ENCODE measurements at places on chromosomes 7 and 10.

DNA sequence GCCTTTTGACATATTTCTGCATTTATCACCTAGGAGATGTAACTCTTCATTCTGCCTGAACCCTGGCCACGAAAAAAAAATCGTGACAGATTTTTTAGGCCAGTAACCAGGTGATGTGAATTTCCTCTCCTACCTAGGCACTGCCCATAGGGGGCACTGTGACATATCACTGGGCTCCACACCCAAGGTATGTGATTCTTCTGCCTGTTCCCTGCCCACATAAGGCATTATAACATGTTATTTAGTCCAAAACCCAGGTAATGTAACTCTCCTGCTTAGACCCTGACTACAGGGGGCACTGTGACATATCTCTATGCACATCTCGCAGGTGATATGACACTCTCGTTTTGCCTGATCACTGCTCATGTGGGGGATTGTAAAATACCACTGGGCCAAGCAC, 29.5 kb upstream of the ZNF107 start:
- no peak for DNase-seq

- DNase-seq: no peak
Observed at GRCh38 chr10:119197921-119198320, 9.4 kb upstream of the GRK5 start.

GRCh38 chr10:126353666-126354065, 34.6 kb downstream of the ADAM12 start:
- DNase-seq: no peak

DNA sequence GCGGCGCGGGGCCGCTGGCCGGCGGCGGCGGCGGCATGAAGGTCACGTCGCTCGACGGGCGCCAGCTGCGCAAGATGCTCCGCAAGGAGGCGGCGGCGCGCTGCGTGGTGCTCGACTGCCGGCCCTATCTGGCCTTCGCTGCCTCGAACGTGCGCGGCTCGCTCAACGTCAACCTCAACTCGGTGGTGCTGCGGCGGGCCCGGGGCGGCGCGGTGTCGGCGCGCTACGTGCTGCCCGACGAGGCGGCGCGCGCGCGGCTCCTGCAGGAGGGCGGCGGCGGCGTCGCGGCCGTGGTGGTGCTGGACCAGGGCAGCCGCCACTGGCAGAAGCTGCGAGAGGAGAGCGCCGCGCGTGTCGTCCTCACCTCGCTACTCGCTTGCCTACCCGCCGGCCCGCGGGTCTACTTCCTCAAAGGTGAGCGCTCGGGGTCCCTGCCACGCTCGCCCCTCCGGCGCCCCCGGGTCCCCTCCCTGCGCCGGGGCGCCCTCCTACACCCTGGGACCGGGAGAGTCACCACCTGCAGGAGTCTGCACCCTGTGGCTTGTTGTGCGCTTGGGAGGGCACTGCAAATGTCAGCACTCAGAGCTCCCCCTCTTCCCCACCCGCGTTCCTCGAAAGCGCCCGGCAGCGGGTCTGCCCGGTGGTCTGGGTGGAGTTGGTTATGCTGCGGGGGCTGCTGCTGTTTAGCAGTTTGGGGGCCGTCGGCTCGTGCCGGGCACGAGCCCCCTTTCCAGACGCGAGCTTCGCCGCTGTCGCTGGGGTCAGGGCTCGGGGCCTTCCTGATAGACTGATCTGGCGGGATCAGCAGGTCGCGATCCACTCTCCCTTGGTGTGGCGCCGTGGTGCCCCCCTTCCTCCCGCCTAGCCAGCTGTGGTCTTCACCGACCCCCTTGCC, 627 bp downstream of the DUSP5 start:
- DNase-seq: peak; percentile 65

DNA sequence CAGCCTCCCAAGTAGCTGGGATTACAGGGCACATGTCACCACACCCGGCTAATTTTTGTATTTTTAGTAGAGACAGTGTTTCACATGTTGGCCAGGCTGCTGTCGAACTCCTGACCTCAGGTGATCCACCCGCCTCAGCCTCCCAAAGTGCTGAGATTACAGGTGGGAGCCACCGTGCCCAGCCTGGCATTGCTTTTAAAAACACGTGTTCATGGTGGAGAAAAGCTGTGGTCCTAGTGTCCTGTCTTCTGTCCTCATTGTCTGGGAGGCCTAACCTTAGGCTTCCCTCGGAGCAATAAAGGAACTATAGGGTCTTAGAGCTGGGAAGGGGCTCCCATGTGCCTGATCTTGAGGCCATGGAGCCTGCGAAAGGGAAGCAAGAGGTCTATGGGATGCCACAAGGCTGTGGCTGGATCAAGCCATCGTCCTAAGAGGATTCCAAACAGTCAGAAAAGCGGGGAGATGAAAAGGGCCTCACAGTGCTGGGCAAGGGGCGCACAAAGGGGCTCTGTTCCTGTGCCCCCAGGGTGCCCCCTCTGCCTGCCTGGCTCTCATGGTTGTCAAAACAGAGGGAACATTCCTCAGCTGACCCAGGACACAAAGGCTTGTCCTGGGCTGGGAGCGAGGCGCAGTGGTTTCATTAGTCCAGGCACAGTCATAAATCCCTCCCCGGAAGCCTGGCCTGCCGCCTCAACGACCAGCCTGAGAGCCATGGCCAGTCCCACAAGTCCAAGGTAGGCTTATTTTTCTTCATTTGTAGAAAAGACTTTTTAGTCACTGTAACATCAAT, 106.6 kb upstream of the TNS3 start:
- no peak for DNase-seq

DNA sequence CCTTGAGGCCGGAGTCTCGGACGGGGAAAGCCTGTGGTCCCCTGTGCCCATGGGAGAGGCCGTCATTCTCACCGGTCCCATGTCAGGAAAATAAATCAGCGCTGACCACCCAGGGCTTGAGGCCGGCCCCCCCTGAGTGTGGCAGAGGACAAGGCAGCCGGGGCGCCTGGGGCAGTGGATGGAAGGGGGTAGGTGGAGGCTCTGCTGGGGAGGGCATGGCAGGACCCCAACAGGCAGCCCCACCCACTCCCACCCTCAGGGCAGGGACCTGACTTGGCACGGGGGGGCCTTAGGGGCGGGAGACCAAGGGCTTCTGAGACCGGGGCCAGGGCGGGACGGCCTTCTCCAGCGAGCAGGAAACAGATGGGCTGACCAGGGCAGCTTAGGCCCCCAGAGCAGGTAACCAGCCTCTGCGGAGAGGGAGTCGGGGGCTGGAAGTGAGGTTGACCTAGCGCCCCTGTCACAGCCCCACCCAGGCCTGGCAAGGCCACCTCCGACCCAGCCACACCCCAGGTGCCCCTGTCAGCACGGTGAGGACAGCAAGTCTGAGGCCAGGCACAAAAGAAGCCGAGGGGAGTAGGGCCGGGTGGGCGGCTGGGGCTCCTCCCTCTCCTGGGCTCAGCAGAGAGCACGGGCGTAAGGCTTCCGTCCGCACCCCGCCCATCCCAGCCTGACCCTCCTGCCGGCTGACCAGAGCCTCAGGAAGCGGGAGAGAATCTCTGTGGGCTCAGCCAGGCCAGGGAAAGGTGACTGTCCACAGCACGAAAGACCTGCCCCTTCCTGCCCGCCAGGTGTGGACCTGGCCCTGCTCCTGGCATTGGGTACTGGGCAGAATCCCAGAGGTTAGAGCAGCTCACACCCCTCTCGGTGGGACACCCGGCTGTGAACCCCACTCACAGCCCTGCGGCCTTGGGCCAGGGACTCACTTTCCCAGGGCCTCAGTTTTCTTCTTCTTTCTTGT, 87.4 kb downstream of the FOXL3 start:
- DNase-seq: no peak

GRCh38 chr7:75866114-75866488, 12.7 kb upstream of the RHBDD2 start:
- DNase-seq: no peak

- no peak for DNase-seq
Observed at GRCh38 chr7:83861-84632, 108.3 kb upstream of the FAM20C start.

DNA sequence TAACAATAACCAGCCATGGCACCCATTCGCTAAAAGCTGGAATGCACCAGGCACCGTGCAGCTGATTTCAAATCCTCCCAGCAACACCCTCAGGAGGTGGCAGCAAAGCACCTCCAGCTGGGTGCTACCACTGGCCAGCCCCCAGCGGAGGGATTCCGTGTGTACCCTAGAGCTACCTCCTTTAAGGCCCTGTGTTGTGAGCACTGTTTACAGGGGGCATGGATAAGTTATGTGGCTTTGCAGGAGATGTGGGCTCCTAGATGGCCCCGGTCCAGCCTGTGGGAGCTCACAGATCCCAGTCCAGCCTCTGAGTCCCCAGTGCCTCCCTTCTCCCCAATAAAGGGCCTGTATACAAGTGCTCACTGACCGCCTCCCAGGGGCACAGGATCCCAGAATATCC, 27.1 kb downstream of the TNRC18 start:
- DNase-seq: peak; percentile 58
